ENCODE measurements at places on chromosomes 3 and 15. TPM values are rescaled to one million over a fixed set of nuclear protein-coding genes. Genes with fewer than 3 reads are reported as not detected.

Gene RARRES1
- total RNA-seq, result 8.0 TPM

Gene ALCAM
- 120 TPM for total RNA-seq

Gene GABRR3
- total RNA-seq, result not detected

Gene TIMP4
- 13.6 TPM for total RNA-seq

Gene C3orf20
- not detected for total RNA-seq

Gene OSTN
- total RNA-seq, result not detected

Gene MED12L
- total RNA-seq, result 0.42 TPM

Gene TNFAIP8L3
- total RNA-seq, result 36.0 TPM

Gene WDR49
- total RNA-seq, result not detected

Gene ITGA11
- total RNA-seq, result 4.3 TPM

Gene SLC27A2
- total RNA-seq, result 33.5 TPM

Gene DNAH12
- 0.09 TPM for total RNA-seq

Gene SEMA7A
- total RNA-seq, result 1.6 TPM

Gene MKRN3
- total RNA-seq, result 2.0 TPM

Gene NANOGP8
- not detected for total RNA-seq

Gene GRAMD2A
- 0.26 TPM for total RNA-seq

Gene LDHAL6B
- total RNA-seq, result not detected

Gene SLC9A9
- 0.06 TPM for total RNA-seq

Gene PLXND1
- total RNA-seq, result 96.7 TPM

Gene GOLGA8G
- total RNA-seq, result not detected
